ENCODE measurements at places on chromosomes 1 and 21. TPM values are rescaled to one million over a fixed set of nuclear protein-coding genes. Genes with fewer than 3 reads are reported as not detected.
A peak's percentile ranks its signal among the peaks of the same experiment; 100 is the strongest.

DNA sequence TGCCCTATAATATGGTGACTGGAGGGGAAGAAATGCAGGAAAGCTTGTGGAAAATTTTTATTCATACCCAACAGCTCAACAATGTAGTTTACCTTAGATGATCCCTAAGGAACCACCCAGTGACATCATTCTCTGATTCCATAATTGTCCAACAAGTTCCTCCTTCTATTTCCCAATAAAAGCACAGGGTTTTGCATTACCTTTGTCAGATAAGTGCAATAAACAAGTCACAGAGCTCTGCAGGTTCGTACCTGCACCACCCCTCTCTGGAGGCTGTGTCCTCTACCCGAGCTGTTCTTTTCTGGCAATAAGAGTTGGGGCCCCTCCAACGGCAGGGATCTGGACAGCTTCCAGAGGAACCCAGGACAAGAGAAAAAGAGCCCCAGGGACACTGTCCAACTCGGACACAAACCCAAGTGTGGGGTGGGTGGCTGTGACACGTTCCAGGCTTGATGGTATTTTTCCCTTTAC, 38.8 kb downstream of the RCAN1 start:
- H3K4me3 ChIP-seq: no peak overlapping the region
- H3K36me3 ChIP-seq: no peaks in the 10 kb centered on the region
- H3K4me1 ChIP-seq: no peaks in the 10 kb centered on the region
- no peak overlapping the region for H3K27ac ChIP-seq

DNA sequence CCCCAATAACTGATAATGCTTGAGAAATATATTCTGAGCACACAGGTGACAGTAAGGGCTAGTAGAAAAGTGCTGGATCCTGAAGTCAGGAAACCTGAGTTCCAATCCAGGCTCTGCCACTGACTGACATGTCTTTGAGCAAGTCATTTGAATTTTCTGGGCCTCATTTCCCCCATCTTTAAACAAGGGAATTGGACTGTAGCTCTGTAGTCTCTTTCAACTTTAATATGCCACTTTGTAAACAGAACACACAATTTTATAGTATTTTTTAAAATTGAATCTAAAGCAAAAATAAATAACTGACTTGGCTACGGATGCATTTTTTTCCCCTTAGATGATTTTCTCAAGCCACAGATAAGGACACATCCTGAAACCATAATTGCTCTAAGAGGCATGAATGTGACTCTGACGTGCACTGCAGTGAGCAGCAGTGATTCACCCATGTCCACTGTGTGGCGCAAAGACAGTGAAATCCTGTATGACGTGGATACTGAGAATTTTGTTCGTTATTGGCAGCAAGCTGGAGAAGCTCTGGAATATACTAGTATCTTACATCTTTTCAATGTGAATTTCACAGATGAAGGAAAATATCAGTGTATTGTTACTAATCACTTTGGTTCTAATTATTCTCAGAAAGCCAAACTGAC, 37.0 kb downstream of the LRIG2 start:
- DNase-seq: no peak
- H3K4me1 ChIP-seq: no peaks in the 10 kb centered on the region
- H3K4me3 ChIP-seq: no peak overlapping the region
- no peaks in the 10 kb centered on the region for H3K27me3 ChIP-seq

- no peak overlapping the region for H3K27ac ChIP-seq
- no peaks in the 10 kb centered on the region for H3K4me1 ChIP-seq
- no peaks in the 10 kb centered on the region for H3K36me3 ChIP-seq
- DNase-seq: peak; percentile 12
Measured at GRCh38 chr1:246450611-246451251, 56.3 kb downstream of the SMYD3 start.

Gene DEPDC1
- 61.9 TPM for total RNA-seq

DNA sequence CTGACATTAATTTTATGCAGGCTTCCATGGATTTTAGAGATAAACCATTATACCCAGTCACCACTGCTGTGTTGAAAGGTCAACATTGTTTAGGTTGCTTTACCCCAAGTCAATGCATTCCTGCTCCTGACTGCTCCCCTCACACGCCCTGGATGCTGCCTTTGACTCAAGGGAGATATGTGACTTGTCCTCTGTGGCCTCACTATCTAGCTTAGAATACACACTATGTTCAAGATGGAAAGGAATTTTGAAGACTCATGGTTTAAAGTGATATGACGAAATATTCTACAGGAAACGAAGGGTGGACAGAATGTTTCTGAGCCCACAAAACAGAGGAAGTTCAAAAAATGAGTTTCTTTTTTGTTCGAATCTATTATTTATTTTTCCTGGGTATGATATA, 170.4 kb upstream of the NR5A2 start:
- H3K36me3 ChIP-seq: no peaks in the 10 kb centered on the region
- H3K27me3 ChIP-seq: no peaks in the 10 kb centered on the region
- no peak overlapping the region for H3K27ac ChIP-seq
- H3K4me3 ChIP-seq: no peak overlapping the region

DNA sequence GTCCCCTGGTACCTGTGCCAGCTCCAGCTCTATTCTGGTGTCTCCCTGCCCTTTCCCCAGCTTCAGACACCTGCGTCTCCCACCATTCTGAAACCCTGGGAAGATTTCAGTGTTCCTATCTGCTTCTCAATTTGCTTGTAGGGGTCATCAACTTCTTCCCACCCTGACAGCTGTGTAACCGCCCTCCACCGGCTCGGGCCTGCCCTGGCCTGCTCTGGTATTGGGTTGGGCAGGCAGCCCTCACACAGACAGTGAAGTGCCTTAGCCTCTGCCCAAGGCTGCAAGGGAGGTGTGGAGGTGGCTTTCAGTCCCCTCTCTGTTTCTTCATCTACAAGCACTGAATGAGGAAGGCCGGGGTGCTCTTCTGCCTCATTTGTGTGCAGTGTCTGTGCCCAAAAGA, 97.2 kb downstream of the LAMC2 start:
- H3K4me1 ChIP-seq: no peaks in the 10 kb centered on the region
- no peak overlapping the region for H3K27ac ChIP-seq
- H3K4me3 ChIP-seq: no peak overlapping the region
